ENCODE measurements at places on chromosomes 1 and 21.
A peak's percentile ranks its signal among the peaks of the same experiment; 100 is the strongest.

DNA sequence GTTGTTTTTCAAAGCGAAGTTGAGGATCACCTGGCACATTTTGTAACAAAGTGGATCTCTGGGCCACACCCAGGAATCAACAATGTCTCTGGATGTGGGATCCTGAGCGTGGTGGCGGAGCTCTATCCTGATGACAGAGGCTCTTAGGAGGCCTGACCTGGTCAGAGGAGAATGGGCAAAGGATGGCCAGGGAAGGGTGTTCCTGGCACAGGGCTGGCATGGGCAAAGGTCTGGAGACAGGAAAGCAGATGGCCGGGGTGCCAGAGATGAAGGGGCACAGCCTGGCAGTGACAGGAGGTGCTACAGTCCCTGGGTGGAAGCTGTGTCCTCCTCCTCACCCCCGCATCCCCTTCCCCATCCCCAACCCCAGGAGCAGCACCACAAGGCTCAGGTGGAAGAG, 20.0 kb upstream of the MFN2 start:
- no peak for DNase-seq

GRCh38 chr1:88327391-88328267, 356.4 kb upstream of the PKN2 start:
- DNase-seq: no peak

DNA sequence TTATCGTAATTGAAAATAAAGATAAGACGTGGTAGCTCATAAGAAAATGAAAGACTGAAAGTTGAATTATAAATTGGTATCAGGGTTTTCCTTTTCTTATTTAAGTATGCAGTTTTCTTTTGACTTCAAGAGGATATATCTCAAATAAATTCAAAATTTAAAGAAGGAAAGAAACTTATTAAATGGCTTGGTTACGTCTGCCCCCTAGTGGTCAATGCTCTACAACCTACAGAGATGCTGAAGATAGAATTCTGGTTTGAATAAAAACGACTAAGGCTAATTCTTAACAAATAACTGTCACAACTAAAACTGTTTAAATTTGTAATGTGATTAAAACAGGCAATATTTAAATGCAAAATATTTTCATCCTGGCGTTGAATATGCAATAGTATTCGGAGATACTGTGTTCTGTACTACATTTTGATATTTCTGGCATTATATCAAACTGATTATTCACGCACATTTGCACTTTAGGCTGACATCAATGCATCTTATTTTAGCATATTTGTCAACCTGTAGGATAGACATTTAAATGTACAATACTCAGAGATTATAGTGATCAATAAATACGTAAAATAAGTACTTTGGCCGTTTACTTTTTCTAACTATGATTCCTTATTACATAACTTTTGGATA, 26.8 kb downstream of the IFI44 start:
- peak; percentile 23 for DNase-seq

- DNase-seq: no peak
Measured at GRCh38 chr1:241695246-241696171, 43.4 kb downstream of the WDR64 start.

DNA sequence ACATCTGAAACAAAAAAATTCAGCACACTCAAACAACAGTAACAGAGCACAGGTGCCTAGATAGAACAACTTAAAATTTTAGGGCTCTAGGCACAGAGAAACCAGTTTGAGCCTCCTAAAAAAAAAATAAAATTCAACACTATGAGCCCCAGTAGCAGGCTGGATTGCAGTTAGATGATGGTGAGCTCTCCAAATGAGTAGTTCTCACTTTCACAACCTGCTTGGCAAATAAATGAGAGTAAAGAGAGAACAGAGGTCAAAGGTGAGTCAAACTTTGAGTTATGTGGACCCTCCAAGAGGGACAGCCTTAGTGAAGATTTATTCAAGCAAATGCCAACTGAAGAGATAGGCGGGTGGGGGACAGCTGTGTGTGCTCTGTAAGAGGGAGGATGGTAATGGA, 3.6 kb downstream of the BEND5 start:
- DNase-seq: no peak

DNA sequence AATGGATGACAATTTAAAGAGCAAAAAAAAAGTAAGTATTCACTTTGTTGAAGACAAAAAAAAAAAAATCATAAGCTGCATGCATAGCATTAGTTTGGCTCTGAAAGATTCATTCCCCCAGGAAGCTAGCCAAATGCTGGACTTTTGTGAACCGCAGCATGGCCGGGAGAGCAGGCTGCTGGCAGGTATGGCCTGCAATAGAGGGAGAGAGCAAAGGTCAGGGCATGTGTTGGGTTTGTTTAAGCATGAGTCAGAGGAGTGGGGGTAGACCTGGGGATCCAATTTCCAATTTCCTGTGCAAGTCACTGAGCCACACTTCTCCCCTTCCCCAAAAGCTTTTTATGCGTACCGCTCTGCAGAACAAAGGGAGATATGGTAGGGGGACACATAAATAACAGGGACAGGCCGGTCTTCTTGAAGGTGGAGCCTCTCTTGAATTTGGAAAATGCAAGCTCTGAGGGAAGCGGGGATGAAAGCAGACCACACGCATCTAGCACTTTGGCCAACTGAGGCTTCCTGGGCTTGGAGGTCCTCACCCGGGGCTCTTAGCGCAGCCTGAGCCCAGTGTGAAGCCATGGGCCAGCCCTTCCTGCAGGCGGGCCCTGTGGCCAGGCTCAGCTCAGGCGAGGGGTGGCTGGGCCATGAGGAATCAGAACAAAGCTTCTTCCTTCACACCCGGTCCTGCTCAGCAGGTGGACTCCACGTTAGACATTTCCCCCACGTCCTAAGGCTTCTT, 171.1 kb downstream of the TOMM20 start:
- DNase-seq: no peak

DNA sequence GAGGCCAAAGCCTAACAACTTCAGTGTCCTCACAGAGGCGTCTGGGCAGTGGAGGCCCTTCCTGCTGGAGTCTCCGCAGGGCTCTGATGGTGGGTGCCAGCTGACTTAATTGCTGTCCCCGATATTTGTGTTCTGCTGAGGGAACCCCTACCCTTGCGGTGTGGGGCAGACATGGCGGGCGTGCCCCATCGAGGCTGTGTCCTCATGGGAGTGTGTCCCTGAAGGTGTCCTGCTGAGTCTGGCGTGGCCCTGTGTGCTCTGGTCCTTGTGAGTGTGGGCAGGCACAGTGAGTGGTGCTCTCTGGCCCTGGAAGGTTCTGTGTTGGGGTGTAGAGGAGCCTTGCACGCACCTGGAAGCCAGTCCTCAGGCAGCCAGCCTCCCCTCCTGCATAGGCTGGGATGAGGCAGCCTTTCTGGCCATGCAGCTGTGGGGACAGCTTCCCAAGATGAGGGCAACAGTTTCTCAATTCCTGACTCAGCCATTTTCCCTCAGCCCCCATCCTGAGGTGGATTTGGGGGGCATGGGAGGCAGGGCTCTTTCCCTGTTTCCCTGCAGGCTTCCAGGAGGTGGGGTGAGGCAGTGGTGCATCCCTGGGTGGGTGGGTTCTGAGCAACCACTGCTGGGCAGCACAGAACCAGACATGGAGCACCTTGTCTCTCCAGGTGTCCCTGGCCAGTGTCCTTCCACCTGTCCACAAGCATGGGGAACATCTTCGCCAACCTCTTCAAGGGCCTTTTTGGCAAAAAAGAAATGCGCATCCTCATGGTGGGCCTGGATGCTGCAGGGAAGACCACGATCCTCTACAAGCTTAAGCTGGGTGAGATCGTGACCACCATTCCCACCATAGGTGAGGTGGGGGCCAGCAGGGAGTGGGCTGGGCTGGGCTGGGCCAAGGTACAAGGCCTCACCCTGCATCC, 6.5 kb downstream of the C1orf35 start:
- no peak for DNase-seq

All from NCI-H2081 (cell line).